ENCODE measurements at places on chromosomes 6 and 20.

GRCh38 chr6:56659721-56660380 lies 17.2 kb upstream of the DST start:
- DNase-seq, result no peak

DNA sequence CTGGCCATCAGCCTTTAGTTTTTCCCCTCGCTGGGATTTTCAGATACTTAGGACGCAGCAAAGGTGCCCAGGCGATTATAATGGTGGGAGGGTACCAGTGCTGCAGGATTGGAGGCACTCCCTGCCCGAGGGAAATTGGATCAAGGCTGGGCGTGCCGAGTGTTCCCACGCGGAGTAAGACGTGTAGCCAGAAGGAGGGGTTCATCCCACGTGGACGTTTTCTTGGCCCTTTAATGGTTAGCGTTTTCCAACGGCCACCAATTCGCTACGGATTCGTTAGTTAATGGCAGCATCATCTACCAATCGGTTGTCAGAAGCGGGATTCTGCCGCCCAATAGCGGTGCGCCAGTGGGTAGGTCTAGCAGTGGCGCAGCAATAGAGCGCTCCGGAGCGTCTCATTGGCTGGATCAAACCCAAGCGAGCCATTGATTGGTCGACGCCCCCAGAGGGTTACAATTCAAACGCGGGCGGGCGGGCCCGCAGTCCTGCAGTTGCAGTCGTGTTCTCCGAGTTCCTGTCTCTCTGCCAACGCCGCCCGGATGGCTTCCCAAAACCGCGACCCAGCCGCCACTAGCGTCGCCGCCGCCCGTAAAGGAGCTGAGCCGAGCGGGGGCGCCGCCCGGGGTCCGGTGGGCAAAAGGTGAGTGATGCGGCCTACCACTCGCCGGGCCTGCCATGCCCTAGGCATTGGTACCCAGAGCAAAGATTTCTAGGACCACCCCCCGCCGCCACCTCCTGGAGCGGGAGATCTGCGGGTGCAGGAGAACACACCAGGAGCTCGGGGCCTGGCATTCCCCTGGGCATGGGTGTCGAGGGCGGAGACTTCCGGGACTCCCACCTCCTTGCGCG lies at the start of gene UBE2C:
Gene UBE2C (plus strand): TSS at position 488 of the 849 bp plus-strand sequence. CDS start 52 bp downstream, at position 540.
- peak; percentile 92 for DNase-seq

DNA sequence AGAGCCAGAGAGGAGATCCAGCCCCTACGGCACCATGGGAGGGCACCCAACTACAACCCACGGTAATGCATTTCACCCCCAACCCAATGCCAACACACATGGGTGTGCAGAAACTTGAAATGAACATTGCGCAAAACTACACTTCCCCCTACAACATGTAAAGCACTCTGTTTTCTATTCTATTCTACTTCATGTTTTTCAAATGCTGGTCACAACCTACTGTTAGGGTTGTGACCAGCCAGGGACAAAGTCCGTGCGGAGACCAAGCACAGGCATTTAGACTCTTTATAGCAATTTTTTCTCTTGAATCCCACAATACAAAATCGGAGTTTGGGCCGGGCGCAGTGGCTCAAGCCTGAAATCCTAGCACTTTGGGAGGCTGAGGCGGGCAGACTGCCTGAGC lies 90.6 kb downstream of the MRPL14 start:
- DNase-seq, result no peak

DNA sequence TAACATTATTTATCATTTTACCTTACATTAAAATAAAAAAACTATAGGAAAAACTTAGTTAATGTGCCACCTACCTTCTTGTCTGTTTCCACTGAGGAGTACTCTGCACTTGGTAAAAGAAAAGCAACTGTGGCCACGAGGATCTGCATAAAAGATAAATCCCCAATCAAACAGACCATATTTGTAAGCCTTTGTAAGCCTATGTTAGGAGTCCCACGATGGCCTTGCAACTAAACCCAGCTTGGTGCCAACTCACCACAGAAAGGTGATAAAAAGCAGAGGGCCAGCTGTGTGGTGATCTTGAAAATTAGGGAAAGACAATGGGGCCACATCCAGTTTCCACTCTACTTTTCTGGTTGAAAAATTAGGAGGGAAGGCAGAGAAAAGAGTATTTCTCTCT lies 156.9 kb downstream of the INSM1 start:
- no peak for DNase-seq

DNA sequence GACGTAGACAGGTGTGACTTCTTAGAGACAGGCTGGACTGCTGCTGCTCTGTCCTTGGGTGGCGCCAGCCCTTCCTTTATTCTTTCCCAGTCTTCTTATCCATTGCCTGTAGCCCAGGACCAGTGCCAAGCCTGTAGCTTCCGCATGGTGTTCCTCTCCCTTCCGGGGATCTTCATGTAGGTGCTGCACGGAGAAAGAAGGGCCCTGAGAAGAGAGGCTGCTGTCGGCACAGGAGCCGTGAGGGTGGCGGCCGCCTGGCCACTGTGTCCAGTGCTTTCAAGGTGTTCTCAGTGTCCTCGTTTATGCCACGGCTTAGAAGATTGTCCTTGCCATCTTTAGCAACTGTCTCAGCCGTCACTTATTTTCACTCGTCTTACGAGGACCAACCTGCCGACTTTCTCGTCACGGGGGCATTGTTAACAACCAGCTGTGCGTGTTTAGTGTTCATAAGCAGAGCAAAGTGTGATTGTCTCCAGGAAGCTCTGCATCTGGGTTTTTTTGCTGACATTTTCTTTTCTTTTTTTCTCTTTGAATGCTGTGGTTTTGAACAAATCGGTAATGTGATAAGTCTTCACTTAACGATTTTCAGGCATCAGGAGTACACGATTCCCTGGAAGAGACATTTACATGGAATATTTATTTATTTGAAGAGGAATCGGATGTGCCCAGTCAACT lies 61.2 kb downstream of the PPP1R14C start:
- no peak for DNase-seq

DNA sequence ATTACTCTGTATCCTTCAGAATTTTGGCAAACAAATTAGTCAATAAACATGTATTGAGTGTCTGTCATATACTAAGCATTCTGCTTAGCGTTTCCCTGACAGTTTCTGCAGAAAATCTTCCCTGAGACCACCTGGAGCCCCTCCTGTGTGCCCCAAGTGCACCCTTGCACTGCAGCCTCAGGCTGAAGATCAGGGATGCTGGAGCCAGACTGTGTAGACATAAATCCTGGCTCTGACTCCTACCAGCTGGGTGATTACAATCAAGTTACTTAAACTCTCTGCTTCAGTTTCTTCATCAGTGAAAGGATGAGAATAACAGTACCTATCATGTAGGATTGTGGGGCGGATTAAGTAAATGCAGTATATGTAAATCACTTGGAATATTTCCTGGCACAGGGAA lies 53.4 kb upstream of the VSTM2L start:
- DNase-seq, result no peak

GRCh38 chr20:34364223-34364506 lies 1.1 kb downstream of the ITCH start:
- no peak for DNase-seq

DNA sequence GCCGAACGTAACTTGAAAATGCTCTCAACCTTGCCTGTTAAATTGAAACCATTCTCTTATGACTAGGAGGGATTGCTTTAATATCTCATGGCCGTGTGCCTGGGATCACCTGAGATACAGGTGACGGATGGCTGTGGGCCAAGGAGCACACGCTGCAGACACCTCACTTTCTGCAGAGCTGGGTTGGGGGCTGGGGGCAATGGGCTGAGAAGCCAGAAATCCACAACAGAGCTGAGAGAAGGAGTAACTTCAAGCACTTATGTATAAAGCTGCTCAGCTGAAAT lies 170.9 kb downstream of the DTNBP1 start:
- DNase-seq, result no peak

DNA sequence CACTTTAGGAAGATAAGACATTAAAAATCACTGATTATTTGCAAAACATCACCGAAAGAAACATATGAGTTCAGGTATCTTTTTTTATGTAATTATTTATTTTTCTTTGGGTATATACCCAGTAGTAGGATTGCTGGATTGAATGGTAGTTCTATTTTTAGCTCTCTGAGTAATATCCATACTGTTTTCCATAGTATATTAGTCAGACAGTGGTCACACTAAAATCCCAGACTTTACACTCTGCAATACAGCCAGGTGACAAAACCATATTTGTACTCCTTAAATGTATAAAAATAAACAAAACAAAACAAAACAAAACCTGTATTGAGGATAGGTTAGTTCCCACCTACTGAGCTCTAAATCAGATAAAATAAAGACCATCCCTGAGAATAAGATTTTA lies 1024.3 kb upstream of the EYS start:
- DNase-seq, result no peak

- DNase-seq, result no peak
These were observed 14.0 kb downstream of the HMGN4 start for GRCh38 chr6:26552205-26552604.

- no peak for DNase-seq
These were observed 101.6 kb downstream of the DACT2 start for GRCh38 chr6:168217880-168218537.

- peak; percentile 72 for DNase-seq
These were observed 14.3 kb downstream of the CAPN11 start for GRCh38 chr6:44172731-44173500.

DNA sequence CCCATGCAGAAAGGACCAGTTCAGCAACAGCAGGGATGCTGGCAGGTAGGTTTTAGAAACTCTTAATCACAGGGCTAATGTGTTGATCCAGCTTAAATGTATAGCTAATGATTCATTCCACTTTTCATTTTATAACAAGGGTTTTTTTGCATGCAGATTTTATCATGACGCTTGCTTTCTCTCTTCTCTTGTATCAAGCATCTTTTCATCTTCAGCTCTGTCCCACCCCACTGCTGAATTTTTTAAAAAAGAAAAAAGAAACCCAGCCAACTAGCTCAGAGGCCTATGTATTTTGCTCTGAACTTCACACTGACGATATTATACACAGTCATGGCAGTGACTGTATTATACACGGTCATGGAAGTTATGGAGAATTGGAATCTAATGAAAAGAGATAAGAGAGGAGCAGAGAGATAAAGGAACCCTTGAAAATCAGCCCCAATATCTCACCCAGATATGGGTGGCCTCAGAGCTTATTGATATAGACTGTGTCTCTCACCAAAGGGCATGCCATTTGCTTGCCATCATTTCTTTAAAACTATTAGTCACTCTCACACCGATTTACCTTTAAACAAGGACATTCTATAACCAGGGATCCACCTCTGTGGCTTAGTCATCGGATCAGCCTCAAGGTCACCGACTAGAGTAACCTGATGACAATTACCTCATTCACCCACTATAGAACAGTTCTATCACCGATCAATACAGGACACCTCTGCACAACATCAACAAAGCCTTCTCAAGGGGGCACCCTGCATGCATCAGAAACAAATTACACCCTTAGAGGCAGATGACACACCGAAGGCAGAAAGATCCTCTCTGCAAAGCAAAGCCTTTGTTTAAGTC lies 222.0 kb downstream of the ATXN1 start:
- no peak for DNase-seq

GRCh38 chr20:34705397-34706301 lies 1.5 kb downstream of the TP53INP2 start:
- no peak for DNase-seq

DNA sequence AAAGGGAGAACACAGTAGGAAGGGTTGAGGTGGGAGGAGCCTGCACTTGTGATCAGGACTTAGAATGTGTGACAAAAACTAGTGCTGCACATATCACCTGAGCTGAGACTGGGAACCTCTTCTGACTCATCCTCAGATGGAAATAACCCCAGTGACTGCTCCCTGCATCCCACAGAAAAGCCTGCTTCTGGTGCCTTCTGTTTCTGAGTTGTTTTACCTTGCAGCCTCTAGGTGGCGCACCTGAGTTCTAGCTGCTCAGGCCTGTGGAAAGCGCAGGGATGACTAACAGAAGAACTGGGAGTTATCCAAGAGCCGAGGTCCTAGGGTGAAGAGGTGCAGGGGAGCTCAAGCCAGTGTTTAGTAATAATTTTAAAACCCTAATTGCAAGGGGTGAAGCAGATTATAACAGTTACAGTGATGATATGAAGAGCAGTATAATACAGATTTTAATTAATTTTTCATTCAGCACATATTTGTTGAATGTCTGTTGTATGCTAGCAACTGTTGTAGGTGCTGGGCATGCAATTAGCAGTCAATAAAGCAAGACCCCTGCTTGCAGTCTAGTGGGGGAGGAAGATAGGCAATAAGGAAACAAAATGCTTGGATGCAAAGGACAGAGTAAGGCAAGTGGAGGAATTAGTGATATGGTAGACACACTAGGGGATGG lies 302.5 kb downstream of the DHX35 start:
- DNase-seq, result peak; percentile 23

Measured in activated T-cell treated with anti-CD3 and anti-CD28 coated beads for 24 hours (primary cell).